ENCODE measurements at places on chromosomes 7 and 10.

DNA sequence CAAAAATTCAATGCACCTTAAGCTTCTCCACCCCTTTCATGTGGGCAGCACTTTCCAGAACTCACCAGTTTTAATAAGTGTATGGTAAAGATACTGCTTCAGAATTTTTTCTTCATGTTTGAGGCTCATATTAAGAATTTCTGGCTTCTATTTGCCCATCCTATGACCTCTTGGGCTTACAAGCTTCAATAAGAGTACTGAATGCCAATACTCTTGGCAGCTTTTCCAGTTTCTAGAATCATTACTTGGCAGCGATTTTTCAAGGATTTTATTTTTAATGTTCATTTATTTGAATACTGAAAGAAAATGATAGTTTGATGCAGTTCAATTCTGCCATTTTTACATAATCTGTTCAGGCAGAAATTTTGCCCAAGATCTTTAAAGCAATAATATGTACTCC, 242.1 kb upstream of the KCND2 start:
- no peak for DNase-seq

DNA sequence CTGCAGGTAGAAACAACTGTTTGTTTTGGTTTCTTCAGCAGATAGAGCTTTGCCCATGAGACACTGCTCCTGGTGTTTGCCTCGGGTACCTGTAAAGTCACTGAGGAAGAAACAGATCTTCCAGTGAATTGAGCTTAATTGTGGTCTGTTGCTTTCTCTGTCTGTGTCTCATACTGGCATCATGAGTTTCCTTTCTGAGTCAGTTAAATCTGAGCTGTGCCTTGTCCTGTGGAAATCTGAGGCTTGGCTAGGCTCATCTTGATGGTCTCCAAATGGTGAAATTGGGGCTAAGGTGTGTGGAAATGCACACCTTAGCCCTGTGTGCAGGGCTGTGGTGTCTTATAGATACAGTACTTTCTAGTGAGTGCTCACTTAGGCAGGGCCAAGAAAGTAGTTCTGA, 67.4 kb downstream of the GBF1 start:
- no peak for DNase-seq

GRCh38 chr7:2541291-2542010, 13.9 kb downstream of the BRAT1 start:
- no peak for DNase-seq

DNA sequence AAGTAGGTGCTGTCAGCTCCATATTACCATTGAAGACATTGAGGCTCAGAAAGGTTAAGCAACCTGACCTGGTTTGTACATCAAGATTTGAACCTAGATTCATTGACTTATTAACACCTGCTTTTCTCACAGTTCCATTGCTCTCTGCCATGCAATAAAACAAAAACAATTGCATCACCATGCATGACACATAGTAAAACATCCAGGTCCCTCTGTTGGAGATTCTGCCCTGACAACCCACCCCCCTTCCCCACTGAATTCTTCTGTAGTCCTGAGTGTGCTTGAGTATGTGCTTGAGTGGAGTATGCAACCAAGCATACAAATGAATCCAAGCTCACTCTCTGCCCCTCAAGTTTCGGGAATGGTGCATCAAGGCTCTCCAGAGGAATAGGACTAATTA, 6.0 kb upstream of the LMBR1 start:
- DNase-seq, result no peak

DNA sequence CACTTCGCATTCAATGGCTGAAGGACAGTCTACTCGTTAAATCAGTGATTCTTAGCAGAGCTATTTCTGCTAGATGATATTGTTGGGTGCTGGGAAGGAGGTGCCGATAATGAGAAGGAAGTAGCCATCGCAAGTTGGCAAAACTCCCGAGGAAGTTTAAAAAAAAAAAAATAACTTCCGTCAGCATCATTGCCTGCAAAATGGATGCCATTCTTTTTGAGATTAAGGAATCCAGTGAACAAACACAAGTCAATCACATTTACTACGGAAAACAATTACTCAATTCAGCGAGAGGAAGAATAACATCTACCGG, 74.4 kb upstream of the SFMBT2 start:
- no peak for DNase-seq

GRCh38 chr10:80590585-80591125, 53.0 kb downstream of the SH2D4B start:
- no peak for DNase-seq

DNA sequence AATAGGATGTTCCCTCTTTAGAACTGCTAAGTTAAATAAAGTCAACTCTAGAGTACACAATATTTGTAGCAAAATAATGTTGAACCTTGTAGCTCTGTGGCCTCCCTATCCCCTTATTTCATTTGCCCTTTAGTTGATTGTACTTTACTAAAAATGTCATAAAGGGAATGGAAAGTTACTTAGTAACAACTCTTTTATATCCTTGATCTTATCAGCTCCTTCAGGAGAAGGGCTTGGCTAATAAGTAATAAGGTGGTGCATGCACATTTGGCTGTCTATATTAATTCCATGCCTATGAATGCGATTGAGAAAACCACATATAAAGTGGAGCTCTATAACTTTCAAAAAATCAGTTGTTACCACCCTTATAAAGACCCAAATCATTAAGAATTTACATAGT, 41.5 kb upstream of the GATA3 start:
- DNase-seq, result no peak

- no peak for DNase-seq
Measured at GRCh38 chr10:132848951-132849545, 63.1 kb upstream of the NKX6-2 start.

DNA sequence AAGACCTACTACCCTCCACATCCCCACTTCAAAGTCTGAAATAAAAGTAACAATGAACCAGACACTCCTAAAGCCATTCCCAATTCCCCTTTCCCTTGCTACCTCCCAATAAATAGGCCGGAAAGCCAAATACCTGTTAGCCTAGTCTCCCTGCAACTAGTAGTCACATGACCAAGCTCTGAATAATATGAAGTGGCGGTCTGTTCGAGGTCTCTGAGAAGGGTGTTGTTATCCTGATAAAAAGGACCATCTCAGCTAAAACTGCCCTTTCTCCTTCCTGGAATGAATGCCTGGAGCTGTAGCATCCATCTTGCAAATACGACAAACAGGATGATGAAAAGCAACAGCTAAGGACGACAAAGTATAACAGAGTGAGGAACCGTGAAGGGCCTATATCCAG, 6.0 kb downstream of the KIF5B start:
- peak; percentile 15 for DNase-seq

GRCh38 chr7:34425631-34426384, 232.2 kb upstream of the NPSR1 start:
- no peak for DNase-seq

GRCh38 chr7:66460921-66461361, 167.7 kb upstream of the KCTD7 start:
- DNase-seq, result no peak

DNA sequence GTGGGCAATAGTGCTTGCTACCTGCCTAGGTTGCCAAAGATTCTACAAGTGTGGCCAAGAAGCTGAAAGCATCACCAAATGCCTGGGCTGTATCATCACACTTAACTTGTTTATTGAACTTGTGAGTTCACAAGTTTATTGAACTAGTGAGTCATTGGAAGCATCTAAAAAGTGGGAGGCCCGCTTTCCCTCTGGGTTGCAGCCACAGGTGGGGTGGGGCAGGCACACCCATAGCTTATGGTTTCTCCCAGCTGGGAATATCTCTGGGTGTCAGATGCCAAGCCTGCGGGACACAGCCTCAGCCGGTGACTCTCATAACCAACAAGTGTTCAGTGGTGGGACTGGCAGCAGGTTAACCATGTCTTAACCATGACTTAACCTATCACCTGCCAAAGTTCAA, 145.9 kb upstream of the FAM13C start:
- peak; percentile 7 for DNase-seq

- no peak for DNase-seq
Measured at GRCh38 chr10:15353471-15354017, 17.5 kb downstream of the FAM171A1 start.

DNA sequence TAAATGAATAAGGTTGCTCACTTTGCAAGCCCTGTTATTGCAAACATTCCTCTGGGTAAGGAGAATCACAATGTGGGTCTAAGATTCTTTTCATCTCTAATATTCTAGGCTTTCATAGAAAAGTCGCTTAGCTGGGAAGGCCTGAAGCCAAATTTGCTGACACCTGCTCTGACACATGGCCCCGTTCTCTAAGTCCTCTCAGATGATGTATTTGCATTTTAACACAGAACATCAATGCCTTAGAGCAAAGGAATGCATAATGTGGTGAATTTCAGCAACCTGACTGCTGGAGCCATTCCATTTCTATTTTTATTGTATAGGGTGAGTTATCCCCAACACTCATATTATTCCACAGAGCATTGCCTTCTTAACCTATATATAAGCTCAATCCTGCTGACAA, 682.1 kb upstream of the NRP1 start:
- no peak for DNase-seq

- DNase-seq, result no peak
Measured at GRCh38 chr7:42029405-42029804, 207.6 kb downstream of the GLI3 start.

GRCh38 chr10:16965740-16966447, 148.7 kb upstream of the RSU1 start:
- DNase-seq, result no peak

DNA sequence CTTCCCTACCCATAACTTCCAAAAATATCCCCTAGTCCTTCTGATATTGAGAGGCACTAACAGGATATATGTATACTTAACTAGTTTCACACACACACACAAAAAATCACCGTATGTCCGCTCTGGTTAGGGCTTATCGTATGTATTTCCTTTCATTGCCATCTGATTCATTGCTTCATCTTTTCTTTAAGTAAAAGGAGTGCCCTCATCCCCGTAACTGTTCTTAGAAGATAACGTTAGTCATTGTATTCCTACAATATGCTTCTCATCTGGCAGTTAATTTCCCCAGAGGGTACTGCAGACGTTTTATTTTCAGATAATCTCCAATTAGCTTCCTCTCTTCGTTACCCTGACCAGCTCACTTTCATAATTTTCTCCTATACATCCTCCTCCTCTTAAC, 37.3 kb downstream of the NRCAM start:
- DNase-seq, result no peak

- no peak for DNase-seq
Measured at GRCh38 chr7:17520941-17521340, 222.5 kb downstream of the AHR start.

- DNase-seq, result no peak
Measured at GRCh38 chr10:98135222-98135899, 904 bp downstream of the R3HCC1L start.

- DNase-seq, result peak; percentile 53
Measured at GRCh38 chr10:6786579-6787031, 206.5 kb upstream of the PRKCQ start.

GRCh38 chr7:101575721-101576120, 53.4 kb downstream of the MYL10 start:
- no peak for DNase-seq

DNA sequence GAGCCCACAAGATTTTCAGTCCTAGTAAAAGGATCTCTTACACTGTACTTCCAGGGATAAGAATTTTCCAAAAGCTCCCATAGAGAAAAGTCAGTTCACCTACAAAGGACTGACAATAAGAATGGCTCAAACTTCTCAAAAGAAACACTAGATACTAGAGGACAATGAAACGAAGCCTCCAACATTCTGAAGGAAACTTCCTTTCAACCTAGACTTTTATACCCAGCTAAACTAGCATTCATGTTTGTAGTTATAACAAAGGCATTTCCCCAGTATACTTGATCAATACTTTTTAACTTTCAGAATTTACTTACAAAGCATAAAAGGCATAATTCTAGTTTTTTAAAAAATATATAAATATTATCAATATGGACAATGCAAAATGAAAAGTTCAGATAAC, 41.0 kb upstream of the DNAAF5 start:
- no peak for DNase-seq

GRCh38 chr10:68101066-68101465, 8.2 kb upstream of the MYPN start:
- no peak for DNase-seq

- no peak for DNase-seq
Measured at GRCh38 chr7:91276909-91277308, 12.7 kb downstream of the FZD1 start.

DNA sequence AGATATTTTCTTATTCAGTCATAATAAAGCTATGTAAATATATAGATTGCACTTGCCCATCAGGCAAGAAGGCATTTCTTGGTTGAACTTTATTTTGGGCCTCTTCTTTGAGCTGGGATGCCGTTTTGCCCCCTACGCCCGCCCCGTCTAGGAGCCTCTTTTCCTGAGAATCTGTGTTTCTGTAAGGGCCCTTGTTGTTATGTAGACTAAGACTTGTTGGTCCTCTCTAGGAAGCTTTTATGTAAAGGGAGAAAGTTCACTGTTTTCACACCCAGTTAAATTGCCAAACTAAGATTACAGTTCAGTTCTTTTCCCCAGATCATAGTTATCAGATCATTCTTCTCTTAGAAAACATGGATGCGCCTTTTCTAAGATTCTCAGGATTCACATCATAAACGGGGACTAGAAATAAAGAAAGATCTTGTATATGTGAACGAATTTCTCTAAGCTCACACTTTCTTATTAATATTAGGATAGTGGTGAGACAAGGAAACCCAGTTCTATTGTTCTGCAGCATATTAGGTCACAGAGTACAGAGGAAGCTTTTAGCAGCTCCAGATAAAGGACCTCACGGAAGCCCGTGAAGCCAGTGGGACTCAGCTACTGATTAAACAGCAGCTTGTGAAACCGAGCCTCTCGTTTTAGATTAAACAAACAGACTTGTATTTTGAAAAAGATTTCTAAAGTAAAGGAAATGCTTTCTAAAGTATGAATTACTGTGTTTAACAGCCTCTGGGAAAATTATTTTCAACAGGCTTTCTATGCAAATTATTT, 3.8 kb downstream of the LMTK2 start:
- peak; percentile 64 for DNase-seq

DNA sequence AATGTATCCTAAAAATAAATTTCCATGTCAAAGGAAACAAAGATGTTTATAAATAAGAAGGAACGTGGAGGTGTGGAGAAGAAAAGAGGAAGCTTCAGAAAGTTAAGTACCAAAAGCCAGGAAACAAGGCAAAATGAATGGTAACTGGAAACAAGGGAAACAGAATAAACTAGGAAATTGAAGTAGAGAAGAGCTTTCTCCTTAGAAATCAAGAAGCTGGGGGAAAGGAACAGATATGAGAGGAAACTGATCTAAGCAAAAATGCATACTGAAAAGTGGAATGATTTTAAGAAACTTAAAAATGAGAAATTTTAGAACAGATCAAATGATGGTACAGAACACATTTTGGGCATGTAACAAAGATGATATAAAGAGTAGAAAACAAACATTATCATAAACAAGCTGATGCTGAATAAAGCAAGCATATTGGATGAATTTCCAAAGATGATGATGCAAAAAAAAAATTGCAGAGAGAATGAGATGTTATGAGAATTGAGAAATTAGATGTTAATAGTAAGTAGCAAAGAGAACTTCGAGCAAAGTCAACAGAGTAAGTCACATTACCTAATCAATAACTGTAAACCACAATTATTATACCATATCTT, 1.9 kb downstream of the BRAF start:
- DNase-seq, result no peak

GRCh38 chr7:46396481-46396880, 475.4 kb upstream of the IGFBP3 start:
- DNase-seq, result no peak

Data from hepatocyte (in vitro differentiated cells).